ENCODE measurements at places on chromosomes 5 and 9. TPM values are rescaled to one million over a fixed set of nuclear protein-coding genes. Genes with fewer than 3 reads are reported as not detected.

The INSL6 gene
- not detected for total RNA-seq

- DNase-seq, result no peak
Measured at GRCh38 chr5:65204966-65205365, 276.8 kb downstream of the ADAMTS6 start.

DNA sequence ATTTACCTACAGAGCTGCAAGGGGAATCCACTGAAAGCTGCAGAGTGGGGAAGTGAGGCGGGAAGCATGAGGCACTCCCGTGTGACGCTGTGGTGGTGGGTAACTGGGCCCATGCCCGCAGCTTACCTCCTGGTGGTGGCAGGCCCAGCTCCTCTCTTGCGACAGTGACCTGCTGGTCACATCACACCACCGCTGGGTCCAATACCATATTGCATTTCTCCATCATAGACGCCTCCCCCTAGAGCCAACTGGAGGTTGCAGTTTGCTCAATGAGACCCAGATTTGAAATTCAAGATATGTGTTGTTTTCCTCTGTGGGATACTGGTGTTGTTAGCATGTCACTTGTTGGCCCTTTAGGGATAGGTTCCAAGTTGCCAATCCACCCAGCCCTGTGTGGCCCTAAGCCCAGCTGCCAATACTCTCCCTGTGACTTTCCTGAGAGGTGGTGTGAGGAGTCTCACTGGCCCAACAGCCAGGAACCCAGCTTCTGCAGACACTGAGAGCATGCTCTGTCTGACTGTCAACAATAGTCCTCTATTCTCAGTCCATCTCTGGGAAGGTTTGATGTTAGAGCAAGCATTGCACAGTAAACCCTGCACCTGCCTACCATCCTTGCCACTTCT is 428.3 kb downstream of the GADD45G start:
- no peak for DNase-seq

The PCDHGC5 gene
- 0.19 TPM for total RNA-seq

The SHROOM1 gene
- total RNA-seq, result 6.1 TPM

GRCh38 chr9:123191260-123191659 is 77.1 kb downstream of the STRBP start:
- DNase-seq, result no peak

The SLC34A3 gene
- total RNA-seq, result not detected

The TEX10 gene
- 7.4 TPM for total RNA-seq

DNA sequence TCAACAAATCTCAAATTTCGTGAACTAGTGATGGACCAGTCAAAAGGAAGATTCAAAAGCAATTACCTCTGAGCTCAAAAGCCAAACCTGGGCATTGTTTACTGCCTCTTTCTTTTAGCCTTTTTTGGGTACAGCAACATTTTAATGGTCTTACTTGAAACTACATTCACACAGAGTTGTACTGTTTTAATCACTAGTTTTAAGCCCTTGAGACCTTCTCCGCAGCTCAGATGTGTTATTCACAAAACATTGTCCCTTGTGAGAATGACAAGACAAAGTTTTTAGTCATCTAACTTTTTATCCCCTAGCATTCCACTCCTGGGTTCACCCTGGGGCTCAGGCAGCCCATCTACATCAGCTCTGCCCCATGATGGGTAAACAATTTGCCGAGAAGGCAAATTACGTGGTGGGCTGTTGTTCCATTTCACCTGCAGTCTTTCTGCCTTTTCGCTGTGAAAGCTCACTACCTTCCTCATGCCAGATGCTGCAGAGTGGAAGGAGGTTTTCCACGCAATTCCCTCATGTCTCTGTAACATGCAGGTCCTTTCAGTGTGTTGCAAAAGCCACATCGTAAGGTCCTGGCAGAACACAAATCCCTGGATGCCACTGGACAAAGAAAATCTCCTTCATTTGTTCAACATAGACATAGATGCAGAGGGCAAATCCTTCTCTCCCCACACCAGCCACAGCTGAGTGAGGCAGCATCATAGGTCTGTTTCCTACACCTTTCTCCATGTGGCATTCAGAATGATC is 175.7 kb downstream of the EBF1 start:
- no peak for DNase-seq

- no peak for DNase-seq
Measured at GRCh38 chr5:71651579-71651978, 64.4 kb downstream of the MCCC2 start.

The TAF11L10 gene
- total RNA-seq, result not detected

- DNase-seq, result no peak
Measured at GRCh38 chr5:135227064-135228022, 171.7 kb downstream of the MACROH2A1 start.

The BTNL3 gene
- total RNA-seq, result 0.19 TPM

DNA sequence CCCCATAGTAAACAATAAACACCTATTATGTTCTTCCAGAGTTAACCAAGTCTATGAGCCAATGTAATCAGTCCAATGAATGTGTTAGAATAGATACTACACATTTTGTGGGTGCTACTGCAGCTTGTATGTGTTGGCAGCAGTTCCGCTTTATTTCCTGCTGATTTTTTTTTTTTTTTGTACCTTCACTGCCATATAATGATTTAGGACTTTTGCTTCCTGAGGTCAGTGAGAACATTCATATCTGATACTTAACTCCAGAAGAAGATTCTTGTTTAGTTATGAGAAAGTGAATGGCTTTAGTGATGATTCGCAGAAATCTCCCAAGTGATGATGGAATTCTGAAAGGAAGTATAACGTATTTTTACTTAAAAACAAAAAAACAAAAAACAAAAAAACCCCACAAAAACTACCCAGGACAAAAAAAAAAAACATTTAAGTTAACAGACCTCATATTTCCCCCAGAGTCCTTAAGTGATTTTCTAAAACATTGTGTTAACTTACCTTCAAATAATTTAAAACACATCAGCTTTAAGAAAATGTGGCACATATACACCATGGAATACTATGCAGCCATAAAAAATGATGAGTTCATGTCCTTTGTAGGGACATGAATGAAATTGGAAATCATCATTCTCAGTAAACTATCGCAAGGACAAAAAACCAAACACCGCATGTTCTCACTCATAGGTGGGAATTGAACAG is 24.7 kb upstream of the LMNB1 start:
- DNase-seq, result no peak

DNA sequence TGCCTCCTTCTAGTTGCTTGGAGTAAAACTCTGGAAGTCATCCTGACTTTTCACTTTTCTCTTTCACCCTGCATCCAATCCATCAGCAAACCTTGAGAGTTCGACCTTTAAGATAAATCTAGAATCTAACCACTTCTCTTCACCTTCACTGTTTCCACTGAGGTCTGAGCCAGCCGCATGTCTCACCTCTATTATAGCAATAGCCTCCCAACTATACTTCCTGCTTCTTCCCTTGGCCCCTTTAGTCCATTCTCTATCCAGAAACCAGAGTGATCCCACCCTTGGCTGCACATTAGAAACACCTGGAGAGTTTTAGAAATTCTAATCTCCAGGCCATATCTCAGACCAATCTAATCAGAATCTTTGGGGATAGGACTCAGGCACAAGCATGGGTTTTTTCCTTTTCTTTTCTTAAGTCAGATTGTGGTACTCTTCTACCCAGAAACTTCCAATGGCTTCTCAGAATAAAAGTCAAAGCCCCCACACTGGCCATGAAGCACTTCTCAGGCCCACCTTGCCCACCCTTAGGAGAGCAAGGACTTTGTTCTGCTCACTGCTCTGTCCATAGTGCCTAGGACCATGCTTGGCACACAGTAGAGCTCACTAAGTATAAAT is 33.1 kb downstream of the MFAP3 start:
- DNase-seq, result no peak

GRCh38 chr9:22232971-22233370 is 213.7 kb upstream of the DMRTA1 start:
- no peak for DNase-seq

The SLC45A2 gene
- 1.3 TPM for total RNA-seq

The PDE6A gene
- not detected for total RNA-seq

DNA sequence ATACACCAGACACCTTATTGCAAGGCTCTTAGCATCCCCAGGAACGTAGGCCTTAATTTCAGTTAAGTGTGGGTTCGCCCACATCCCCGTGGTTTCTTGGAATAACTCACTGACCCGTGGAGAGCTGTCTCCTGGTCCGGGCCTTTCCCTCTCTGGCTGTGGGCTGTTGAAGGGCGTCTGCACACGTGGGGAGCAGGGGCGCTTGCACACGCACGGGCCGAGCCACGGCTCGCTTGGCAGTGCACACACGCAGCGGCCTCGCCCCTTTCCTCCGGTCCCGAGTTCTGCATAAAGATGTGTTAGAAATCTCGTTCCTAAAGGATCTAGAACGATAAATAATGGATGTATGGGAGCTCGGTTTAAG is 141.9 kb downstream of the PBX3 start:
- DNase-seq, result peak; percentile 33

- no peak for DNase-seq
Measured at GRCh38 chr9:124386201-124386600, 29.0 kb downstream of the PSMB7 start.

DNA sequence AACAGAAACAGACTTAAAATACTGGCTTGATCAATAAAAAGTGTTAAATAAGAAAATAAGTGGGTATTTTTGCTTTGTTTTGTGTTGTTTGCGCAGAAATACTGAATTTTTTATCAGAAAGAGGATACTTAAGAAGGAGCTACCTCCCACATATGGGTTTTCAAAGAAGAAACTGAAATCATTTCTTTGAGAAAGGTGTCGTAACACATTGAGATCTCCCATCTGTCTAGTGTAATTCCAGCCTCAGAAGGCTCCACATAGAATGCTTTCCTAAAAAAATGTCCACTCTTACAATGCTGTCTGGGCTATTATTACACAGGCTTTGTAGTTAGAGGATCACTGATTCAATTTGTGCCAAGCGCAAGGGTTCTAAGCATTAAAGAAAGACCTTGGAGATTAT is 226.2 kb downstream of the EPB41L4A start:
- DNase-seq, result no peak

The PRDM9 gene
- total RNA-seq, result not detected

DNA sequence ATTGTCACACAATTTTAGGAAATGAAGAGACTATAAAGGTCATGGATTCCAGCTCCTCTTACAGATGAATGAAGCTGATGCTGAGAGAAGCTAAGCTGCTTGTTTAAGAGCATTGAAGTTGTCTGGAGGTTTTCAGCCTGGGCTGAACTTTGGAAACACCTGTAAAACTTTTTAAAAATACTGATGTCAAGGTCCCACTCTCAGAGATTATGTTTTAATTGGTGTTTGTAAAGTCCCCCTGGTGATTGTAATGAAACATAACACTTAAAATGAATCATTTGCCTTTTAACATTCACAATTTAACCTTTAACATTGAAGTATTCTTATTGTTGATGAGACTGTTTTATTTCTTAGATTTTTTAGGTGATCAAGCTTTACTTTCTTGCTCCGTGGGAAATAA is 16.4 kb downstream of the RAD23B start:
- DNase-seq, result no peak

DNA sequence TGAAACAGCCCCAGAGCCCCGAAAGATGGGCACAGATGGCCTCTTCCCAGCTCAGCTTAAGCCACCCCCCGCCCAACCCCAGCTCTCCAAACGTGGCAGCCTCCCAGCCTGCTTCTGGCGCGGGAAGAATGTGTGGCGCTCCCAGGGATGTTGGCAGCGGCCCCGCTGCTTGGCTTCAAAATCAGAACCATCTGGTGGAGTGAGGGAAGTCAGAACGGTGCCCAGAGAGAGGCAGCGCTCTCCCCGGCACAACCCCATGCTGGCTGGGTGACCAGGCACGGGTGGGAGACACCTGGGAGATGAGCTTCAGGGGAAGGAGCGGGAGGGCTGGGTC is 72.7 kb upstream of the ORM1 start:
- no peak for DNase-seq

GRCh38 chr9:69137311-69137710 is 36.8 kb upstream of the TJP2 start:
- no peak for DNase-seq

The OR1L4 gene
- not detected for total RNA-seq

DNA sequence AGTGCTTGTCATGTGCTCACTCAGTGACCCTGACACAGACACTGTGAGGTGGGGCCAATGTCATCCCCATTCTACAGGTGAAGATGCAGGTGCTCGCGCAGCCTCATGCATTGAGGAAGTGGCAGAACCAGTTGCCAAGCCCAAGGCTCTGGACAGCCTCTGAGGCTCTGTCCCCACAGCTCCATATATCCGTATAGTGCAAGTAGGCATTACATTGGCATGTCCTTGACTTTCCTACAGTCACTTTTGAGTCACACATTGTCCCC is 58.8 kb upstream of the ANGPTL2 start:
- no peak for DNase-seq

GRCh38 chr9:5531101-5531882 is 21.0 kb downstream of the PDCD1LG2 start:
- no peak for DNase-seq

- DNase-seq, result no peak
Measured at GRCh38 chr5:763397-763796, 21.1 kb downstream of the ZDHHC11B start.

The SPATA31E1 gene
- total RNA-seq, result not detected

DNA sequence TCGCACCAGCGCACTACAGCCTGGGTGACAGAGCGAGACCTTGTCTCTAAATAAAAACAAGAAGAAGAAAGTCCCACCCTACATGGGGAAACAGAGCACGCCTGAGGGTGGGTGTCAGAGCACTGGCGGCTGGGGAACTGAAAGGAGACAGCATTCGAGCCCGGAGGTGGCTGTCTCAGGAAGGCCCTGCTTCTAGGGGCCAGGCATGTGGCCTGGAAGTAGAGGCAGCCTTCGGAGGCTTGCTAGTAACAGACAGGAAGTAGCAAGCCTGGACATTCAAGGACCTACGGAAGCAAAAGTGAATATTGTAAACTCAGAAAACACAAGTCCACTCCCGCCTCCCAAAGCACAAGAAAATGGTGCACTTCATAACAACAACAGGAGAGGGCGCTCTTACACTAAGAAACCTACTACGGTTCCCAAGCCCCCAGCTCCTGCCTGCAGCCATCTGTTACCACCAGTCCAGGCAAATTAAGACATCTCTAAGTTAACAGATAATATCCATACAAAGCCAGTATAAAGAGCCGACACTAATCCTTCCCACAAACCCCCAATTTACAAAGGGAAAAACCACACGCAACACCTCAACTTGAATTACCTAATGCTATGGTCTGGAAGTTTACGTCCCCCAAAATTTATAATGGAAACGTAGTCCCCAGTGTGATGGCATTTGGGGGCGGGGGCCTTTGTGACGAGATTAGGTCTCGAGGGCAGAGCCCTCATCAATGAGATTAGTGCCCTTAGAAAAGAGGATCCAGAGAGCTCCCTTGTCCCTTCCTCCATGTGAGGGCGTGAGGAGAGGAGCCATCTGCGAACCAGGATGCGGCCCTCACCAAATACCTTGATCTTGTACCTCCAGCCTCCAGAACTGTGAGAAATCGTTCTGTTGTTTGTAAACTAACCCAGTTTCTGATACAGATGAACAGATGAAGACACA is 7.7 kb downstream of the RASGEF1C start:
- no peak for DNase-seq

All from liver (tissue), 10 donors.